ENCODE measurements at places on chromosomes 5 and 9.

DNA sequence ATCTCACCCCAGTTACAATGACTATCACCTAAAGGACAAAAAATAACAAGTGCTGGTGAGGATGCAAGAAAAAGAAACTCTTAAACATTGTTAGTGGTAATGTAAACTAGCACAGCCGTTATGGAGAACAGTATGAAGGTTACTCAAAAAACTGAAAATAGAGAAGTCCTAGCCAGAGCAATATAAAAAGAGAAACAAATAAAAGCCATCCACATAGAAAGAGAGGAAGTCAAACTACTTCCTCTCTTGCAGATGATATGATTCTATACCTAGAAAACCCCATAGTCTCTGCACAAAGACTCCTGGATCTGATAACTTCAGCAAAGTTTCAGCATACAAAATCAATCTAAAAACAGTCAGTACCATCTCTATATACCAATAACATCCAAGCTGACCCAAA is 221.5 kb upstream of the FAM174A start:
- DNase-seq = no peak
- no peak overlapping the region for H3K4me3 ChIP-seq
- H3K27ac ChIP-seq = no peak overlapping the region

DNA sequence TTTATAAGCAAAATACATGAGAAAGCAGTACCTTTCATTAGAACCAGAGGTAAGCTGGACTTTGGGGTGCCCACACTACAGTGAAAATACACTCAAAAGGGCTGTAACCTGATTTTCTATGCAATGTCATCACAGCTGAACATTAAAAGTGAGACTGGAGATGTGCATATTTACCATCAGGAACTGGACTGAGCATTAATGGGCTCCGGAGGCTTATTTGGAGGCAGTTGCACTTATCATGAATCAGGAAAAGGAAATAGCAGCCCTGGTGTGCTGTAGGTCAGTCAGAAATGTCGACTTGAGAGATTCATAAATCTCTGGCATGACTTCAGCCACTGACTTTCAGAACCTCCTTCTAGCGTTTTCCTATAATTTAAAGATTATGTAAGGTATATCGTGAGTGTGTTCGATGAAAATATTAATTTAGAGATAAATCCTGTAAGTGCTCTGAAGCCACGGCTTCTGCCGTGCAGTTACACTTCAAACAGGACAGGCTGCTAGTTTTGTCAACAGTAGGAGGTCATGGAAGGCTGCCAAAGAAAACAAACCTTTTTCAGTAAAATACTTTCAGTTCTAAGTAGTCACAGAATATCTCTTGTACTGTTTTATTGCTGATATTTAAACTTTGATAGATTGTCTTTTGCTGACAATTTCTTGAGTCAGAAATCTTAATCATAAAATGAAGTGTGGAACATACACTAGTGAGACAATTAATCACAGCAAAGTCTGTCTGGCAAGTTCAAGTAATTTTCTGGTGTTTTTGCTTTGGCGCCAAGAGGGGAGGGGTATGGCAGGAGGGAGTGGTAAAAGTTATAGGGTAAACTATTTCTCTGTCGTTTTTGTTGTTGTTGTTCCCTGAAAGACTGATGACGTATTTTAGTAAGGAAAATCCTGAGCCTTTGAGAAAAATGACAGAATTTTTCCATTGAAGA is 939.7 kb downstream of the NR2F1-AS1 start:
- H3K36me3 ChIP-seq = no peaks in the 10 kb centered on the region
- H3K4me1 ChIP-seq = no peaks in the 10 kb centered on the region
- no peak overlapping the region for H3K4me3 ChIP-seq
- H3K27me3 ChIP-seq = no peaks in the 10 kb centered on the region

DNA sequence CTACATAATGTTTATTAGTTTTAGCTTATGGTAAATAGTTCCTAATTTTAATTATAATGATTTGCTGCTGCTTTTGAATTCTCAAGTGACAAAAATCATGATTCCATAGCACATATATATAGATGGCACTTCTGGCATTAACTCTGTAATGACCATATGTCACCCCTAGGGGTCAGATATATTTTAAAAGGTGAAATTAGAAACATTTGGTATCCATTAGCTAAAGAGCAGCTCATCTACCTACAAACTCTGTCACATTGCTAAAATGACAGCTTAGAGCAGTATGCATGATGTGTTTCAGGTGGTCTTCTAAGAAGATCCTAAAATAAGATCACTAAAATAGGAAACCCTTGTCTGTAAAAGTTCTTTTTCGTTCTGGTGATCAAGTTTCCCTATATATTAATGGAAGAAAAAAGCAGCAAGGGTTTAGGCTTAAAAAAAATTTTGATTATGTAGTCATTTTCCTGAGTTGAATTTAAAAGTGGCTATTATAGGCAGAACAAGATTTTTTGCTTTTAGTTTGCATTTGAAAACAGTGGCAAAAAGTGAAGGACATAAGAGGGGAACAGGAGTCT is 157.7 kb upstream of the POU5F2 start:
- H3K4me3 ChIP-seq = no peak overlapping the region
- DNase-seq = no peak
- no peaks in the 10 kb centered on the region for H3K36me3 ChIP-seq
- H3K27me3 ChIP-seq = no peaks in the 10 kb centered on the region
- H3K4me1 ChIP-seq = no peaks in the 10 kb centered on the region

DNA sequence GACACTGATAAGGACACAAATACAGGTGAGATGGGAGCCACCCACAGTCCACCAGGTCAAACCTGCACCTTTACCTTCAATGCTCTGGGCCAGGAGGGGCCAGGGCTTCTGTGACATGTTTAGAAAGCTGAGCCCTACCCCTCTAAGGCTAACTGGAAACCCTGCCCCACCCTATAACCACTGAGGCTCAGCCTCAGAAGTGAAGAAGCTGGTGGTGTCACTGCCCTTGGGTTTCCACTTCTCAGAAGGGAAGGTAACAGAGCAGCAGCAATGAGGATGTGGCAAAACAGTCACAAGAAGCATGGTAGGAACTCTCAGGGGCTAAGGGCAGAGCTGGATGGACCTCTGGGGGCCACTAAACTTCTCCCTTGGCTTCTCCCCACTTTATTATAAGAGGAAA is 6.0 kb downstream of the PDGFRB start:
- no peak overlapping the region for H3K27ac ChIP-seq
- no peaks in the 10 kb centered on the region for H3K4me1 ChIP-seq
- H3K27me3 ChIP-seq = no peaks in the 10 kb centered on the region
- H3K4me3 ChIP-seq = no peak overlapping the region
- H3K36me3 ChIP-seq = no peaks in the 10 kb centered on the region

DNA sequence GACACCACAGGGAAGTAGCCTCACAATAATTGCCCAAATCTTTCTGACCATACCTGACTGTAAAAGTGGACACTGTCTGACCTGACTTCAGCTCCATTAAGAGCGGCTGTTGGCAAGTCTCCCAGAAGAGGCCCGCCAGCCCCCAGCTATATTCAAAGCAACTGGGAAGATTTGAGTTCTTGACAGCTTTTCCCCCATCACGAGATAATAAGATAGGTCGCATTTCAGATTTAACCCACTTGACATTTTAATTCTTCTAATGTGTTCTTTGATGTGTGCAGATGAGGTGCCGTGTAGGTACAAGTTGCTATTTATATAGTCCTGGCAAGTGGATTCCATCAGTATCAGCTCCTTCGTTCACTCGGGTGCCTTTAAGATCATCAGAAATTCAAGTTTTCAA is 345.7 kb downstream of the DRD1 start:
- no peaks in the 10 kb centered on the region for H3K4me1 ChIP-seq
- no peak overlapping the region for H3K27ac ChIP-seq
- H3K4me3 ChIP-seq = no peak overlapping the region
- no peaks in the 10 kb centered on the region for H3K36me3 ChIP-seq
- H3K27me3 ChIP-seq = no peaks in the 10 kb centered on the region

- no peaks in the 10 kb centered on the region for H3K36me3 ChIP-seq
- no peak for DNase-seq
Measured at GRCh38 chr5:75320371-75320770, 16.6 kb upstream of the HMGCR start.

DNA sequence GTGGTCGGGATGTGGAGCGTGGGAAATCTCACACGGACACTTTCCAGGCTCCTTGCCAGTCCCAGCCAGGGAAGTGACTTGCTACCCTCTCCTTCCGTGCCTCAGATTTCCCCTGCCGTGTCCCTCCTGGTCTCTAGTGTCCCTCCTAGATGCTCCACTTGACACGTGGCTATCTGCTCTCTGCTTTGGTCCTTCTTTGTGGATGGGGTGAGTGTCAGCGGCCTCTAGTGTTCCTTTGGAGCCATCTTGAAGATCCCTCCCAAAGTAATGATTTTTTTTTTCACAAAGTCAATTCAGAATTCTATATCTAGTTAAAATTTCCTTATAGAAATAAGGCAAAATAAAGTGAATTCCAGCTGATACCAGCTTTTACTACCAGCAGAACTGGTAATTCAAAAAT is 117.7 kb downstream of the MRPL36 start:
- no peaks in the 10 kb centered on the region for H3K36me3 ChIP-seq
- DNase-seq = no peak
- H3K27me3 ChIP-seq = no peaks in the 10 kb centered on the region
- H3K27ac ChIP-seq = no peak overlapping the region

DNA sequence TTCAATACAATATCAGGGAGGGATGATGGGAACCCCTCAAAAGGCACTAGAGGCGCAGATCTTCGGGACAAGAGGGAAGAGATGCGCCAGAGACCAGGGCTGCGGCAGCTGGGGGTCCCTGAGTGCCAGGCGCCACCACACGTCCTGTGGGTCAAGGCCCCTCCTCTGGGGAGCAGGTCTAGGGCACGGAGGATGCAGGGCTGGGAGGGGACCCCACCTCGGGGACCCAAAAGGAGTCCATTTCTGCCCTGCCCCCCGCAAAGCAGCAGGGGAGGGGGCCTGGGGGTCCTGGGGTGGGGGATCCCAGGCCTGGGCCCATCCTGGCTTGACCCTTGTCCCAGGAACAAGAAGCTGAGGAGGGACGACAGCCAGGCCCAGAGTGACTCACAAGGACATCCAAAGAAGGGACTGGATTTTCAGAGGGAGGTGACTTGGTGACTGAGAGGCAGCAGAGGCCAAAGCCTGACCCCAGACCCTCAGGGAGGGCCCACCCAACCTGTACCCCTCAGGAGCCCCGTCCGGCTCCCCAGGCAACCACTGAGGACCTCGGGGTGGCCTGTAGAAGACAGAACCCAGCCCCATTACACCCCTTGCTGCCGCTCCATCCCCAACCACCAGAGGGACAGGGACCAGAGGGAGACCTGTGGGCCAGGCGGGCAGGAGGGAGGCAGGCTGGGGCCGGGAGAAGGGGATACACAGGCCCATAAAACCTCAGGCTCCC is 54.2 kb downstream of the LRSAM1 start:
- no peak overlapping the region for H3K27ac ChIP-seq
- H3K36me3 ChIP-seq = peaks cover 3% of the 10 kb centered on the region
- H3K4me3 ChIP-seq = no peak overlapping the region
- H3K27me3 ChIP-seq = no peaks in the 10 kb centered on the region
- no peaks in the 10 kb centered on the region for H3K4me1 ChIP-seq

DNA sequence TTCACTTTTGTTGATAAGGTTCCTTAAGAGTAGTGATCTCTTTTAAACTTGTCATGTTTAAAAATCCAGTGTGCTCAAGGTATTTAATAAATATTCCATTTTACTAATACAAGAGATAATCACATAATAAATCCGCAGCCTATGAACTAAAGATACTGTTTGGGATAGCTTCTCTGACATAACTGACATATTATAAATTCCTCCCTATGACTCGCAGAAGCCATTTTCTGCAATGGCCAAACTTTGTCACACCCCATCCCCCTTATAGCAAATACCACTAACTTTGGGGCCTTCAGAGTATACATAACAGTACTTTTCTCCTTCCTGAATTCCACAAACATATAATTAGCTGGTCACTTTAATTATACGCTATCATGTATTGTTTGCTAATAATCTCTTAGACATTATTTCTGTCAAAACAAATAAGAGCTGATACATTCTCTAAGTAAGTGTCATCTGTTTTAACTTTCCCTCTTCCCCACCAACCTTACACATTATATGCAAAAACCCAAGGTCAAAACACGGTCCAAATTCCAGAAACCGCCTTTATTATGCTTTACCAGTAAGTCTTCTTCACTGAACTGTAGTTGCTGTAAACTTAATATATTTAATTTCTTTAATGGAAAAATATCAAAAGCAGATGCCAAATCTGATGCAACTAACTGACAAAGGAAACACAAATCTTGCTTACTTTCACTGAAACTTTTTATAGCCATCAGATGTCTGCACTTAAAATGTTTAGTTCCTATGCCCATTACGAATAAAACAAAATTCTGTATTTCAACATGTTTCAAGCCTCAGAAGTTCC is 971 bp downstream of the TMEM267 start:
- H3K4me3 ChIP-seq = peak overlapping the region; percentile 89
- no peaks in the 10 kb centered on the region for H3K27me3 ChIP-seq
- no peaks in the 10 kb centered on the region for H3K36me3 ChIP-seq
- peak overlapping the region; percentile 99 for H3K27ac ChIP-seq
- no peak for DNase-seq
- H3K4me1 ChIP-seq = peaks cover 23% of the 10 kb centered on the region
